ENCODE measurements at places on chromosomes 16 and 17. TPM values are rescaled to one million over a fixed set of nuclear protein-coding genes. Genes with fewer than 3 reads are reported as not detected.

Gene C17orf113
- total RNA-seq, result 0.52 TPM

Gene SLFN12
- 10.5 TPM for total RNA-seq

- H3K27ac ChIP-seq, result peak overlapping the region; percentile 95
- peak overlapping the region; percentile 94 for H3K4me3 ChIP-seq
- H3K27me3 ChIP-seq, result no peaks in the 10 kb centered on the region
- no peak for DNase-seq
- peaks cover 71% of the 10 kb centered on the region for H3K4me1 ChIP-seq
These were observed 825 bp downstream of the METTL9 start for GRCh38 chr16:21600031-21600773.

- no peaks in the 10 kb centered on the region for H3K36me3 ChIP-seq
- no peaks in the 10 kb centered on the region for H3K4me1 ChIP-seq
- H3K4me3 ChIP-seq, result no peak overlapping the region
- no peak for DNase-seq
- H3K27ac ChIP-seq, result no peak overlapping the region
- H3K27me3 ChIP-seq, result peaks cover 6% of the 10 kb centered on the region
These were observed 31.1 kb downstream of the IGF2BP1 start for GRCh38 chr17:49028271-49028670.

DNA sequence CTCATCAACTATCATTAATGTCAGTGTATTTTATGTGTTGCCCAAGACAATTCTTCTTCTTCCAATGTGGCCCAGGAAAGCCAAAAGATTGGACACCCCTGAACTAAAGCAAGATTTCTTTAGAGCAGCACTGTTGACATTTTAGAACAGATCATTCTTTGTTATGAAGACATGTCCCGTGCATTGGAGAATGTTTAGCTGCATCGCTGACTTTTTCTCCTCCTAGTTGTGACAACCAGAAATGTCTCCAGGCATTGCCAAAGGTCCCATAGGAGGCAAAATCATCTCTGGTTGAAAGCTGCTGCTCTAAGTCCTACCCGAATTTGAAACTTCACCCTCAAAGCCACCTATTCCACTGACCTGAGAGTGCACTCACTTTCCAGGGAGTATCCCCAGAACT lies 62.7 kb upstream of the IRX6 start:
- H3K27ac ChIP-seq, result no peak overlapping the region
- H3K4me1 ChIP-seq, result no peaks in the 10 kb centered on the region
- no peak for DNase-seq
- no peaks in the 10 kb centered on the region for H3K36me3 ChIP-seq

- H3K27ac ChIP-seq, result no peak overlapping the region
- DNase-seq, result no peak
- peaks cover 12% of the 10 kb centered on the region for H3K27me3 ChIP-seq
- peaks cover 10% of the 10 kb centered on the region for H3K4me1 ChIP-seq
- H3K36me3 ChIP-seq, result peaks cover 2% of the 10 kb centered on the region
These were observed 191.4 kb upstream of the SDK2 start for GRCh38 chr17:73835605-73836004.
